ENCODE measurements at places on chromosomes 3 and 15.

DNA sequence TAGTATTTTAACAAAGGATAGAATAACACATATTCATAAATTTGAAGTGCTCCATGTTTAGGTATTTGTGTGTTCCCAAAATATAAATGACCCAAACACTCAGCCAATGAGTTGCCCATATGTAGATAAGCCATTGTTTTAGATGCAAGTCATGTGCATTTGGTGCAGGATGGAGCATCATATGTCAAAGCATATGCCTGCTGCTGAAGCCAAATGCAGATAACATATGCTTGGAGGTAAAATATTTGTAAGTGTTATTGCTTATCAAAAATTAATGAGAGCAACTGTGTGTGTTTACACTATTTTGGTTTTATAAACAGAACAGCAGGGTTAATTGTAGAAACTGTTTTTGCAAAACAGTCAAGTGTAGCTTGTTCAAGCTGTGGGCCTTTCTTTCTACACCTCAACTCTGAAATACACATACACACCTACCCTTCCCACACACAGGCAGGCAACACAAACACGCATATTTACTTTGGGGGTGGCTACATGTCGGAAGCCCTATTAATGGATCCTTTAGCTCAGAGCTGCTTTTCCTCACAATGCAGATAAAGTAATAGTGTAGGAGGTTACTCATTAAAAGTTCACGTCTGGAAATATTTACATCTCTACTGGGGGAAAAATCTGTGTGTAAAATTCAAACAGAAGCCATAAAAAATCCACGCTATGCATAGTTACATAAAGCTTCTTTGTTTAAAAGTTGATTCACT lies 521.4 kb downstream of the ZNF385D start:
- DNase-seq, result no peak

- DNase-seq, result no peak
Measured at GRCh38 chr15:83695901-83696425, 42.0 kb downstream of the ADAMTSL3 start.

DNA sequence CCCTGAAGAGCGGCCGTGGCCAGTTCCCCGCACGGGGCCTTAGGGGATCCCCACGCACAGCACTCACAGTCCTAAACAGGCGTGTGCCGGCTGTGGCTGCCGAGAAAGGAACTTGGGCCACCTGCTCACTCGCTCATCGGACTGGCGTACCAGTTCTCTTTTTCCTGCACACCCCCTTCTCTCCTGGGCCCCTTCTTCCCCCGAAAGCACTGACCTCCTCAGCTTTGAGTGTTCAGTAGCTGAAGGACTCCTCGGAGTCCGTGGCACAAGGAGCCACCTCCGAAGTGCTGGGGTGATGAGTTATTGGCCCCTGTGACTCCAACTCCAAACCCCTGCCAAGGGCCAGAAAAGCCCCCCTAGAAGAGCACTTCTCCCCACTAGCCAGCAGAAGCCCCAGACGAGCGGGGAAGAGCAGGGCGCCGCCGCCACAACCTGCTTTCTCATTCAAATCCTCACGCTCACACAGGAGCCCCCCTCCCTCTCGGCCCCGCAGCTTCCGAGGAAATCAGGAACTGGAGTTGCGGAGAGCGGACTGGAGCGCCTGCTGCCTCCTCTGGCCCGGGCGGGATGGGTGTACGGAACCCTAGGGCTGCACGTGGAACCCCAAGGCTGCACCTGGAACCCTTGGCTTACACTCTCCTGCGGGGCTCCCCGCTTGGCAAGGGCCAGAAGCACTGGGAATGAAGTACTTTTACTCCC lies at the start of gene PLCH1:
Gene PLCH1, minus strand, starts transcription at position 446 of the 699 bp plus-strand sequence. CDS start 40,847 bp downstream, outside the sequence.
- DNase-seq, result peak; percentile 61

GRCh38 chr3:145089337-145089736 lies 1071.6 kb downstream of the PLOD2 start:
- DNase-seq, result no peak

Measured in H4 (cell line).